GM12891 (cell line): ENCODE measurements at places on chromosomes 2 and 18.

GRCh38 chr2:120105360-120105759 is 92.5 kb downstream of the EPB41L5 start:
- peak; percentile 5 for DNase-seq

DNA sequence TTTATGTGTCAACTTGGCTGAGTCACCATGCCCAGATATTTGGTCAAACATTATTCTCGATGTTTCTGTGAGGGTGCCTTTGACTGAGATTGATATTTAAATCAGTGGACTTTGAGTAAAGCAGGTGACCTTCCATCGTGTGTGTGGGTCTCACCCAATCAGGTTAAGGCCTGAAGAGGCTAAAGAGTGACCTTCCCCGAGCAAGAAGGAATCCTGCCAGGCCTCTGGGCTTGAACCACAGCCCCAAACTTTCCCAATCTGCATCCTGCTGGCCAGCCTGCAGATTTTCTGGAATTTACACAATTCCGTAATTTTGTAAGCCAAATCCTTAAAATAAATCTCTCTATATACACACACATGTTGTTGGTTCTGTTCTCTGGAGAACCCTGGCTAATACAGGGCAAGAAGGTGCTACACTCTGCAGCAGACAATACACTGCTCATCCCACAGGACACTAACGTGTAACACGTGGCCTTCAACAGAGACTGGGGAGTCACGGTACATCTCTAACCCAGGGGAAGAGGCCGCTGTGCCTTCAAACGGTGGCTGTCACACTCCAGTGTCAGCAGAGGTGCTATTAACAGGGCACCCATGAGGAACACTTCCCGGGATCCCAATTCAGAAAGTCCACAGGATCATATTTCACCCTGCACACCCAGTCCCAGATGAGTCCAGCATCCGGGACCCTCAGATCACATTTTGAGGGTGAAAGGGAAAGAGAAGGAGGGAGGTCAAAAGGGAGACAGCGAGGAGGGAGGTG is 113.1 kb upstream of the ID2 start:
- DNase-seq, result no peak

- DNase-seq, result no peak
Measured at GRCh38 chr18:74775239-74775638, 177.6 kb downstream of the ZNF407 start.

GRCh38 chr18:76052227-76052595 is 442.8 kb downstream of the ZNF516 start:
- DNase-seq, result no peak

DNA sequence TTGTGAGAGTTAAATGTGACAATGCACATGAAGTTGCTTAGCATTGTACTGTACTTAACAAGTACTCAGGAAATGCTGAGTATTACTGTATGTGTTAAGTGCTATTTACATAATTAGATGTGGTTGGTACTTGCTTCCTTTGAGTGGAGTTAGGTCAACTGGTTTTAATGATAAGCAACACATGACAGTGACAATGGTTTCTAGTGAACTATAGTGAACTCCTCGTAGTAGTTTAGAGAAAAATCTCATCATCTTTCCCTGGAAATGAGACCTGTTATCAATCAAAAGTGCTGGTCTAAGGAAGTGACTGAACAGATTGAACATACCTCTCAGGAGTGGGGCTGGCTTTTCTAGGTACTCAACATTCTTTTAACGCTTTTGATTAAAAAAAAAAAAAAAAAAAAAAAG is 29.2 kb upstream of the ZDBF2 start:
- DNase-seq, result no peak

- DNase-seq, result no peak
Measured at GRCh38 chr18:3826021-3826420, 376.0 kb downstream of the TGIF1 start.

- no peak for DNase-seq
Measured at GRCh38 chr2:229230256-229230655, 40.8 kb downstream of the PID1 start.

DNA sequence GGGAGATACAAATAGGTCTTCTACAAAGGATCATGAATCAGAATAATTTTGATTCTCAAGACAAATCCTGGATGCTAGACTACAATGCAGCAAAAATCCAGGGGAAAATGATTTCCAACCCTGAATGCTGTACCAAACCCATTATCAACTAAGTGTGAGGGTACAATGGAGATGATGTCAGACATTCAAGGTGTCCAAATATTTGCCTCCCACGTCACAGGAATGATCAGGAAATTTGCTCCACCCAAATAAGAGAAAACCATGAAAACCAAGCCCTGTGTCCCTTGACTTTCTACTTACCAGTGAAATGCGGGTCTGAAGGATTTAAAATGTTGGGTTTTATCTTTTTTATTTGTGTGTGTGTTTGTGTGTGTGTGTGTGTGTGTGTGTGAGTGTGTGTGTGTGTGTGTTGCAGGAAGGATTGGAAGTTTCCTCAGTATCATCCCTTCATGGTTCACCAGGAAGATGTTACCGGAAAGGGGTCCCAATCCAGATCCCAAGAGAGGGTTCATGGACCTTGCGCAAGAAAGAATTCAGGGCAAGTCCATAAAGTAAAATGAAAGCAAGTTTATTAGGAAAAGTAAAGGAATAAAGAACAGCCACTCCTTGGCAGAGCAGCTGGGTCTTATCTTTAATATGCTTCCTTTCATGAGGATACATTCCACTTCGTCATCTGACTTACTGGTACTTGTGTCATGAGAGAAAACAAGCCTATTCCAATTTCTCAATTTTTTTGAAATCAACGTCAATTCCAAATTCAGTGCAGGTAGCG is 61.1 kb upstream of the ID2 start:
- DNase-seq, result no peak

- DNase-seq, result no peak
Measured at GRCh38 chr2:104850361-104851290, 3.3 kb upstream of the POU3F3 start.

- DNase-seq, result no peak
Measured at GRCh38 chr18:62964432-62964831, 249.1 kb downstream of the PHLPP1 start.

- DNase-seq, result no peak
Measured at GRCh38 chr2:20676353-20677215, 9.6 kb downstream of the GDF7 start.

DNA sequence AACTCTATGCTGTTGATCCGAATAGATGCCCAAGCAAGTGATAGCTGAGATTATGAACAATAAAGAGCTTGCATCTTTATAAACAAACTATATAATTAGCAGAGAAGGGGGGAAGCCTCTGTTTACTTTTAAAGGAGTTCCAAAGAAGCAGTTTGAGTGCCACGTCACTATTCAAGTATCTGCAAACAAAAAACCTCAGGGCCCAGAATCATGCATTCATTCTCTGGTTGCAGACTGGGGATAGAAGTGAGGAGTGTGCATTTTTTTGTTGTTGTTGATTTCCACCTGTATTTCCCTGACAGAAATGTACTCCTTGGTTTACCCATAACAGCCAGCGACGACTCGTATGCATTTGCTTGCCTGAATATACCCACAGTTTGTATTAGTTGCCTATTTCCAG is 264.3 kb downstream of the PTGR3 start:
- DNase-seq, result no peak

DNA sequence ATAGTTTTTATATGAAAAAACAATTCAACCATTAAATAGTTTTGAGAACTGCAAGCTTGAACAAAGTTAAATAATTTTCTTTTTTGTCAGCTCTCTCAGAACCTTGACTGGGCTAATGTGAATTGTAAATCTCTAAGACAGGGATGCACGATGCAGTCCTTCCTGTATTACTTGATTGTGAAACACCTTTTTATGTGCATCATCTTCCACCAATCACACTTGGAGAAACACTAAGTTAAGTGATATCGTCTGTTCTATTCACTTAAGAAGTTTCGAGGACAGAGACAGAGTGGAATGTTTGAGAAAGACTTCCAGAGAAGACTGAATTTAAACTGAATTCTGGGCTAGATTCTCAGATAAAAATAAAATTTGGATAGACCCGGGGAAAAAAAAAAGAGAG is 238.2 kb downstream of the MREG start:
- DNase-seq, result no peak

DNA sequence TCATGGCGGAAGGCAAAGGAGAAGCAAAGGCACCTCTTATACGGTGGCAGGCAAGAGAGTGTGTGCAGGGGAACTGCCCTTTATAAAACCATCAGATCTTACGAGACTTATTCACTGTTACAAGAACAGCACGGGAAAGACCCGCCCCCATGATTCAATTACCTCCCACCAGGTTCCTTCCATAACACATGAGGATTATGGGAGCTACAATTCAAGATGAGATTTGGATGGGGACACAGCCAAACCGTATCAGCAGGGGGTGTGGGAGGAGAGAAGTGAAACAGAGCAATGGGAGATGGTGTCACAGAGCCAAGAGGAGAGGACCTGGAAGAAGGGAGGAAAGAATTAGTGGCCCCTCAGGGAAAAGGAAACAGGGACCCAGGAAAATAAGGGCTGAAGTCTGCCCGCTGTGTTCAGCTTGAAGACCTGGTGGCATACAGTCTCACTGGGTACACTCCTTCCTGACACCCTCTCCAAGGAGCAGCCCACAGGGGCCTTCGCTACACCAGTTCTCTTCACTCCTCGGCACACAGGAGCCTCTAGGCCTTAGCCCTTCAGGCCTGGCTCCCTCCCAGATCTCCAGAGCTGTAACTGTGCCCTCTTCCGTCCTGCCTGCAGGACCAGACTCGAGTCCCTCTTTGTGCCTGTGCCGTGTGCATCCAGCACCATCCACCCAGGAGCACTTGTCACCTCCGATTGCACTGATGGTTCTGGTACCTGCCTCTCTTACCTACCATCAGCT is 262.1 kb downstream of the EIPR1 start:
- DNase-seq, result no peak

GRCh38 chr2:112884869-112885505 is 26.0 kb upstream of the IL37 start:
- DNase-seq, result peak; percentile 54

GRCh38 chr2:239162141-239162821 is 238.5 kb downstream of the HDAC4 start:
- no peak for DNase-seq

GRCh38 chr2:102185347-102185746 is 1.5 kb upstream of the IL1RL2 start:
- no peak for DNase-seq

GRCh38 chr2:109376115-109376514 is 237.7 kb downstream of the SEPTIN10 start:
- DNase-seq, result no peak

- DNase-seq, result no peak
Measured at GRCh38 chr18:61651880-61652268, 240.9 kb downstream of the RNF152 start.

- DNase-seq, result no peak
Measured at GRCh38 chr18:3345885-3346284, 84.0 kb downstream of the MYL12B start.

DNA sequence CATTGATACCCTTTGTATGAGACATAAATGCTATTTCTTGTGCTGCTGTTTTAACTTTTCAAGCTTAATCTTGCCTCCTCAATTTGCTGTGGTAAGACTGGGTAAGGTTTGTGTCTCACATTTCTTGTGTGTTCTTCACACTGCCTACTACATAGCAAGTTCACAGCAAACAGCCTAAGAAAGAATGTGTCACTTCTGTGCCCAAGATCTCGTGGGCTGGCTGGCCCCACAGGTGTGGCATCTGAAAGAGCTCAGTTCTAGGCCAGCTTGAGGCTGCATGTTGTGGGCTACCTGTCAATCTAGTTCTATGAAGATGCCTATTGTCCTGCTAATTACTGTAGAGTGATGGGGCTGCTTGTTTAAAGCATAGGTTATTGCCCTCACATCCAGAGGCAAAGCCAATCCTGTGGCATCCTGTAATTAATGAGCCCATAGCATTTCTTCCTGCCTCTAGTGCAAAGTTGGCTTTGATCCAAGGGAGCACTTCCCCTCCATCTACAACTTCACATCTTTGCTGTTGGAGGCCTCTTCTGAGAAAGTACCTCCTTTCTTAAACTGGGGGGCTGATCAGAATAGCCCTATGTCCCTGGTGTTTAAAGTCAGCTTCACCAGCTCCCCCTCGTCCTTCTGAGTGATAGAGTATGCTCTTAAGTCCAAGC is 40.9 kb upstream of the ASPRV1 start:
- no peak for DNase-seq

- no peak for DNase-seq
Measured at GRCh38 chr2:12514631-12515437, 201.9 kb upstream of the TRIB2 start.

GRCh38 chr18:55354795-55355194 is 233.2 kb downstream of the TCF4 start:
- DNase-seq, result no peak

- DNase-seq, result no peak
Measured at GRCh38 chr2:118975133-118975532, 33.1 kb downstream of the MARCO start.

DNA sequence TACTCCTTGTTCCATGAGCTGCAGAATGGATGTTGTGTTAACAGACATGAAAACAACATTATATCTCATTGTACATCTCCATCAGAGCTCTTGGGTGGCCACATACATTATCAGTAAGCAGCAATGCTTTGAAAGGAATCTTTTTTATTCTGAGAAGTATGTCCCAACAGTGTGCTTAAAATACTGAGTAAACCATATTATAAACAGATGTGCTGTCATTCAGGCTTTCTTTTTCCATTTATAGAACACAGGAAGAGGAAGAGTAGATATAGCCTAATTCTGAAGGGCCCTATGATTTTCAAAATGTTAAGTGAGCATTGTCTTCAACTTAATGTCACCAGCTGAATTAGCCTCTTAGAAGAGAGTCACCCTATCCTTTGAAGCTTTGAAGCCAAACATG is 44.3 kb upstream of the CABYR start:
- no peak for DNase-seq

GRCh38 chr18:56028514-56028913 is 440.5 kb upstream of the TCF4 start:
- no peak for DNase-seq

- no peak for DNase-seq
Measured at GRCh38 chr18:9910661-9911060, 3.2 kb upstream of the VAPA start.
